ENCODE measurements at places on chromosomes 4 and X.

GRCh38 chr4:177555007-177555574 is 112.9 kb upstream of the AGA start:
- H3K27me3 ChIP-seq: no peaks in the 10 kb centered on the region
- no peak for DNase-seq
- no peaks in the 10 kb centered on the region for H3K36me3 ChIP-seq
- no peak overlapping the region for H3K4me3 ChIP-seq
- H3K4me1 ChIP-seq: no peaks in the 10 kb centered on the region

DNA sequence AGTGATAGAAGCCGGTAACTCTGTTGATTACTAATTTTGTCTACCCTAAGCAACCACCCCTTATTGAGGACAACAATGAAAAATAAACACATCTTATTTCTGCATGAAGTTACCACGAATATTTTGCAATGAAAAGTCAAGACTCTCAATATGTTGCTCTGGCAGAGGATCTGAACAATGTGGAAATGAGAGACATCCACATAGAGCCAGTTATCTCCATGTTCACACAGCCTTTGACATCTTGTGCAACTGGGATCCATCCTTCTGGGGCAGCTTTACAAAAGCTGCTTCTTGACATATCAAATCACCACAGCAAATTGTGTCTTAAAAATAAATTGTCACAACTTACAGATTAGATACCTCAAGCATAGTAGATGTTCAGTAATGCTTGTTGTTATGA is 10.2 kb downstream of the EDNRA start:
- DNase-seq: no peak
- no peaks in the 10 kb centered on the region for H3K27me3 ChIP-seq
- H3K36me3 ChIP-seq: no peaks in the 10 kb centered on the region
- H3K4me3 ChIP-seq: no peak overlapping the region

- no peak for DNase-seq
- no peaks in the 10 kb centered on the region for H3K36me3 ChIP-seq
- no peaks in the 10 kb centered on the region for H3K4me1 ChIP-seq
Observed at GRCh38 chrX:136671006-136671610, 23.1 kb downstream of the CD40LG start.

DNA sequence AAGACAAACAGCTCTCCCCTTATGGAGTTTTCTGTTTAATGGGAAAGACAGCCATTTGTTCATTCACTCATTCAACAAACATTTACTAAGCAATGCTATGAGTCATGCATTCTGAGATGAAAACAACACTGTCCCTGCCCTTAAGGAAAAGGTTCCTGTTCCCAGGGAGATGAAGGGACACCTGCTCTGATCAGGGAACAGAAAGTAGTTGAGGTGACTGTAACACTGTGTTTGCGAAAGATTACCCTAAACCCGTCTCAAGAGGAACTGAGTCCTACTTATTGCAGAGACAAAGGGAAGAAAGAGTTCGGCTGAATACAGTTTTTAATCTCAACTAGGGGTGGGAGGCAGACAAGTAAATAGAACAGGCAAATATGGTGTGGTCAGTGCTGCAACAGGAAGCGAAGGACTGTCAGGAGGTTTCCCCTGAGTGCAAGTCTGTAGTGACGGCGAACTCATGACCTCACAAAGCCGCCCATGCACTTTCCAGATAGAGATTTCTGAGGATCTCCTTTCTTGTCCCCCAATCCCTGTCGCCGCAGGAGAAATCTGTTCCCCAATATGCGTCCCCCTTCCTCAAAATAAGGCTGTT is 712 bp downstream of the STX18 start:
- peaks cover 23% of the 10 kb centered on the region for H3K4me1 ChIP-seq
- H3K27me3 ChIP-seq: no peaks in the 10 kb centered on the region
- peak overlapping the region; percentile 94 for H3K4me3 ChIP-seq
- H3K27ac ChIP-seq: peak overlapping the region; percentile 93
